ENCODE measurements at places on chromosomes 5 and 9.

GRCh38 chr9:125472926-125473701, 211.5 kb downstream of the GAPVD1 start:
- DNase-seq, result no peak

- no peak for DNase-seq
These were observed 309.1 kb downstream of the NTRK2 start for GRCh38 chr9:84978661-84979060.

DNA sequence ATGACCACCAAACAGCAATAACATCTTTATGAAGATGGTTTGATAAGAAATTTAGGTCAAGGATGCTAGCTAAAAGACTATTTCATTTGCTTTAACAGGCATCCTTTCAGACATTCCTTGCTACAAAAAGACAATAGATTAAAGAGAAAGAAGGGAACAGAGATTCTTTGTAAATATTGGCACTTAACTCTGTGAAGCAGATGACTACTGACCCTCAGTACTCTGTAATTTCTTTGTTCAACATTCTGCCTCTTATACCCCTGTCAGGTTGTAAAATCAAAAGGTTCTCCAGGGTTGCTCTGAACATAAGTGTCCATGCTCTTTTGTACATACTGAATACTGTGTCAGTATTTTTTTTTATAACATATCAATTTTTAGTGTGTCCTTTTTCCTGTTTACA, 610.6 kb upstream of the GRAMD2B start:
- DNase-seq, result no peak

GRCh38 chr5:106094204-106094607, 1576.5 kb downstream of the EFNA5 start:
- no peak for DNase-seq

- DNase-seq, result peak; percentile 70
These were observed 215.6 kb downstream of the ROR2 start for GRCh38 chr9:91734371-91734981.

DNA sequence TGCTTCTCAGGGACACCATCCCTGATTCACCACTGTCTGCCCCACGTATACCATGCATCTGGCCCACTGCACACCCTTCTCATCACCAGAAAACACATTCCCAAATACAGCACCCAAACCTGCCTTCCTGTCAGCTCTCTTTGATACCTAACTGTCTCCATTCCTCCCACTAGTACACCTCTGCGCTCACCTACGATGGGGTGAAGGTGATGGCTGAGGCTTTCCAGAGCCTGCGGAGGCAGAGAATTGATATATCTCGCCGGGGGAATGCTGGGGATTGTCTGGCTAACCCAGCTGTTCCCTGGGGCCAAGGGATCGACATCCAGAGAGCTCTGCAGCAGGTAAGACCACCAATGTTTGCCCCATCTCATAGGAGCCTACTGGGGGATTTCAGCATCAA, 186.4 kb downstream of the GRIA1 start:
- DNase-seq, result no peak

DNA sequence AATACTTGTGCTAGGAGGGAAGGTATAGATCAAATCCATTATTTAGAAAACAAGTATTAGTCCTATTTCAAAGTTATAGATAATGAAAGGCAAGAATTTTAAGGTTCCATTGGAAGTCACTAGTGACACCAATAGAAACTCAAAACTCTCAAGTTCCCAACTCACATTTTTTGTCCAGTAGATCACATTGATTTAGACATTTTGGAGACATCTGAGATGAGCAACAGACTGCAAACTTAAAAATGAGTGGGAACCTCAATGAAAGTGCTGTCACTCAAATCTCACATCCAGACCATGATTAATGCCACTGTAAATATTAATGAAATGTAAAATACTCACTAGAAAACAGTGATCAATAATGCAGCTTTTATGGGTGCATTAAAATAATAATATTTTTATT, 405.0 kb downstream of the ENC1 start:
- DNase-seq, result no peak

DNA sequence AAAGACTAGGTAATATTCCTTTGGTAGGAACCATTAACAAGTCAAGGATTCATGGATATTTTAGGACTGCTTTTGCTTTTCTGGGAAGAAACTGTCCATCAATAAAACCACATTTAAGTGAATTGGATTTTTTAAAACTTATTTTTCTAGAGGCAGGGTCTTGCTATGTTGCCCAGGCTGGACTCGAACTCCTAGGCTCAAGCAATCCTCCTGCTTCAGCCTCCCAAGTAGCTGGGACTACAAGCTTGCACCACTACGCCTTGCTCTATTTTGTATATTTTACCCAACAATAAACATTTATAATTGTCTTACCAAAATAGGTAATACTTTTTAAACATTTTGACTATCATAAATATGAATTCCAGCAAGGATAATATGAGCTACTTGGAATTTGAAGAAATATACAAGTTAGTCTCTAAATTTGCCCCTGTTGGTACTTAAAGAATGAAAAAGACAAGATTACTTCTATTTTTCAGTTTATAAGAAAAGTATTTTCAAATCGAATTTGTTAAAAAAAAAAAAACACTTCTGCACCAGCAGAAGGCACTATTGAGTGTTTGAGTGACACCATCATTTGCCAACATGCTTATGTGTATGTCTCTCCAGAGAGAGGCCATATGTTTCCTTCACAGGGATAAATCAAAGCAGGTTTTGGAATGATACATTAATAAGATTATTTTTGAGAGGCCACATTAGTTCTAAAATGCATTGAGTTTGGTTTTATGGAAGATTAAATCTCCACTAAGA, 60.0 kb upstream of the CARTPT start:
- no peak for DNase-seq

DNA sequence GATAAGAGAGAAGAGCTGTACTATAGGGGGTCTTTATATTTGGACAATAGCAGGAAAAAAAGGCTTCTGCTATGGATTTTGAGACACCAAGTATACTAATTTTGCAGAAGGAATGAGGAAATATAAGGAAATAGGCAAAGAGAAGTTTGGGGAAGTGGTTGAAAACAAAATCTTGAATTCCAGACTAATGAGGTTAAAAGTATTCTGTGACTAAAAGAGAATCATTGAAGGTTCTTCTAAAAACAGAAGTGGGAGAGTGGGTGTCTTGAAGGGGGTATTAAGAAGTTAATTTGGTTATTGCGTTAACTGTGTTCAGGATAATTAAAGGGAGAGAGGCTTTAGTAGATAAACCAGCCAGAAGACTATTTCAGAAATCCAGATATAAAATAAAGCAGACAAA, 148.7 kb downstream of the RFK start:
- DNase-seq, result no peak

- DNase-seq, result no peak
These were observed 2.1 kb downstream of the SYNPO start for GRCh38 chr5:150642567-150642927.

GRCh38 chr9:109473329-109473728, 24.8 kb downstream of the PTPN3 start:
- no peak for DNase-seq

- no peak for DNase-seq
These were observed 9.4 kb downstream of the OR2V2 start for GRCh38 chr5:181156758-181157157.

GRCh38 chr5:118984602-118985001, 3.7 kb downstream of the DTWD2 start:
- no peak for DNase-seq

DNA sequence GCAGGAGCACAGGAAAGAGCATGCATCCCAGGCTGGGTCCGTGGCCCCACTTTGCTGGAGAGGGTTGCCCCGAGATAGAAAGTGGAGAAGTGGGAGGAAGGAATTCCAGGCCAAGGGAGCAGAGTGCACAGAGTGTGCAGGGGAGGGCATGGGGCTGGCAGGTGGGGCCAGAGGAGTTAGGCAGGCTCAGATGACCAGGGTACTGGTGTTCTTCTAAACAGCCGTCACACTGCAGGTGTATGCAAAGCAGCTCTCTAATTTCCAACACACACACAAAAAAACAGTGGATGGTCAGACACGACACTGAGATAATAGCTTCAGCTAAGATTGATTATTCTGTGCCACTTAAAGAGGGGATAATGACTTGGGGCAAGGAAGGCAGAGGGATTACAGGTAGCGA, 212.2 kb downstream of the MTRR start:
- no peak for DNase-seq

GRCh38 chr9:21434202-21435014, 5.8 kb upstream of the IFNA1 start:
- DNase-seq, result peak; percentile 30
